ENCODE measurements at places on chromosomes 7 and 10. TPM values are rescaled to one million over a fixed set of nuclear protein-coding genes. Genes with fewer than 3 reads are reported as not detected.

The SH2B2 gene
- 0.89 TPM for total RNA-seq

DNA sequence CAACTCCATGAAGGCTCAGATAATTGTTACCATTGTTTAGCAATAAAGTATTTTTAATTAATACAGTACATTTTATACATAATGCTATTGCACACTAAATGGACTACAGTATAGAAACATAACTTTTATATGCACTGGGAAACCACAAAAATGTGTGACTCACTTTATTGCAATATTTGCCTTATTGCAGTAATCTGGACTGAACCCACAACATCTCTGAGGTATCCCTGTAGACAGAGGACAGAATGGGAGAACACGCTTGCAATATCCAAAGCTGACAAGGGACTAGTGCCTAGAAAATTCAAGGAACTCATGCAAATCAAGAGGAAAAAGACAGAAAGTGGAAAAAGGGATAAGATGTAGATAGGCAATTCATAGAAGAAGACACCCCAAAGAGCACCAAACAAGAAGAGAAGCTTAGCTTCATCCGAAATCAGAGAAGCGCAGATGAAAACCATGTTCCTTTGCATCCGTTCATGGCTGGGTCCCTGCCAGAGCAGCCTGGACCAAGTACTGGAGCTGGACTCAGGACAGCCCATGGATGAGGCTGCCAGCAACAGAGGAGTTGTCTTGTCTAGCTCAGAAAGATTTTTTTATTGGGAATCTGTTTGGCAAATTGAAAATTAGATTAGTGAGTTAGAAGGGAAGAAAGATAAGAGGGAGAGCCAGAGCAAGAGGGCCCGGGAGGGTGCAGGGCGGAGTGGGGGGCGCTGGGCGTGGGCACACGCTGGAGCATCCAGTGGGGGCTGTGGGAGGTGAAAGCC is 16.0 kb upstream of the GALNTL5 start:
- H3K4me3 ChIP-seq, result no peak overlapping the region
- no peak for DNase-seq
- no peak overlapping the region for H3K27ac ChIP-seq

The TRUB1 gene
- total RNA-seq, result 8.0 TPM

GRCh38 chr7:158366916-158367633 is 220.5 kb downstream of the PTPRN2 start:
- H3K4me3 ChIP-seq, result no peak overlapping the region
- DNase-seq, result no peak
- no peaks in the 10 kb centered on the region for H3K36me3 ChIP-seq
- H3K27me3 ChIP-seq, result no peaks in the 10 kb centered on the region

The FEZF1 gene
- not detected for total RNA-seq

DNA sequence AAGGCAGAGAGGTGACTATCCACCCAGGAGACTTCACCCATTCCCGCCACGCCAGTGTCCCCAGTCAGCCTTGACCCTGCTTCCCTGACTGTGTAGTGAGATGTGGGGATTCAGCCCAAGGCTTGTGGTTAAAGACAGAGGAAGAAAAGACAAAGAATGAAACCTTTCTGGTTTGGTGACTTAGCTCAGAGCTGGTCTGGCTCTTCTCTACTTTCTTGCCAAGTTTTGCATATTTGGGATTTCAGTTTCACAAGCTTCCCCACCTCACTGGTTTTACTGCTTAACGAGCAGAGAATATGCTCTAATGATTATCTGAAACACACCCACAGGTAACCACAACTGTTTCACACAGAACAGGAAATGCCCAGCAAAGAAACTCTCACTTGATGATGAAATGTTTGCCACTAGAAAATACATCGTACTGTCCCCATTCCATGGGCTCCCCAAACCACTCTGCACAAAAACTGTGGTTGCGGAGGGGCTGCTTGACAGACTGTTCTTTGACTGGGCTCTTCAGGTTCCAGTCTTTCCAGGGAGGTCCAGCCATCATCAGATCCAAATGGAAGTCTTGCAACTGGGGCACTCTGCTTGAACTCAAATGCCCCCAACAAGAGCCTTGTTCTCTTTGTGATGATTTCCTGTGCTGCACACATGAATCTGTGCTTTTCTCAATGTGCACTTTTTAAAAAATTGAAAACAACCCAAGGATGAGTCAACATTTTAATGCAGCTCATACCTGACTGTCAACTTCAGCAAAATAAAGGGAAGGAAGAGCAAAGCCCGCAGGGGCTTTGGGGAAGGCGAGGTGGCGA is 95.5 kb downstream of the CTBP2 start:
- no peaks in the 10 kb centered on the region for H3K36me3 ChIP-seq
- no peak overlapping the region for H3K27ac ChIP-seq
- H3K4me3 ChIP-seq, result no peak overlapping the region
- peaks cover 6% of the 10 kb centered on the region for H3K4me1 ChIP-seq

Measured in CD4-positive, CD25-positive, alpha-beta regulatory T cell (primary cell).